Nucleus accumbens (tissue), 56 donors: ENCODE measurements at places on chromosomes 6 and 20.

DNA sequence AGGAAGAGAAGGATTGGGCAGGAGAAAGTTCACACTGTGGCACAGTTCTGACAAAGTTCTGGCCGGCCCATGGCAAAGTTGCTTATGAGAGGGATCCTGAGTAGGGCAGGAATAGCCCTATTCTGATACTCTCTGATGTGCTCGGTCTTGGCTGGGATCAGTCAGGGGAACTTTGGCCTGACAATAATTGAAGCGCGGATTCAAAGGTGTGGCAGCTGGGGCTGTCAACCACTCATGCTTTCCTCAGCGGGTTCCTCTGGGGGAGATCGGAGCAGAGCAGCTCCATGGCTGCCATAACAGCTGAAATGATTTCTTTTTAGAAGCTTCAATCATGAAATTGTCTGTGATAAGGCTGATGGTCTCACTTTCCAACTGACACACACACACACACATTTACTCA lies 714.1 kb downstream of the DHX35 start:
- no peak for DNase-seq

GRCh38 chr6:168823397-168824212 lies 382.6 kb downstream of the SMOC2 start:
- DNase-seq: no peak

DNA sequence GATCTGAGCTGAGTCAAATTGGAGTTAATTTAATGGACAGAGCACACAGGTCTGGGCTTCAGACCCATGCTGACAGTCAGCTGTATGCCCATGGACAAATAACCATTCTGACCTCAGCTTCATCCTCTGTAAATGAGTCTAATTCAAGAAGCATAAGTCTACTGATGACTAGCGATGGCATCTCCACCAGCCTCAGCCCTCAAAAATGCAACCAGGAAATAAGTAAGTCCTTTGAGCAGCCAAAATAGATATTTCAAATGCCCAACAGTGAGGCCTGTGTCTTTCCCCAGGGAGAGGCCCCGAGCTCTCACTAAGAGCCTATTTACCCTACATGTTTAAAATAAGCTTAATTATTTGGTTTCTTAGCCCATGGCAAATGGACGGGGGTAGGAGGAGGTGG lies 114.2 kb upstream of the MTHFD1L start:
- no peak for DNase-seq

- DNase-seq: no peak
Observed at GRCh38 chr6:141851063-141851462, 281.7 kb upstream of the GJE1 start.

GRCh38 chr6:129748212-129748900 lies 38.4 kb upstream of the ARHGAP18 start:
- no peak for DNase-seq

DNA sequence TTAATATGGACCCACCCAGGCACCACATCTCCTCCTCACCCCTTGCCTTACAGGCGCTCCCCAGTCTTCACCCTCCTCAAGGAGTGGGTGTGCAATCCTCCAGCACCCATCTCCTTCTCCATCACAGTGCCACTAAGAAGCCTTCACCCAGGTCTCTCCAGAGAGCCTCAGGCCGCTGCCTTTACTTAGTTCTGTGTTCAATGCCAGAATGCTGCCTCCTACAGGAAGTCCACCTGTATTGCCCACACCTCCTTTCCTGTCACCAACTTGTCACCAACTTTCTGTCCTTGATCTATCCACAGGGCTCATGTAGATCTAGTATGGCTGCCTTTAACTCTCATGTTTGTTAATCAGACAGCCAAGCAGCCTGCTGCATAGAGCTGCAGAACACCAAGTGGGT lies 586 bp upstream of the LST1 start:
- DNase-seq: no peak

GRCh38 chr20:35878113-35878625 lies 76.1 kb downstream of the SCAND1 start:
- no peak for DNase-seq

- DNase-seq: no peak
Observed at GRCh38 chr6:70676821-70677220, 9.1 kb downstream of the SMAP1 start.

GRCh38 chr6:106215608-106216007 lies 110.0 kb downstream of the ATG5 start:
- no peak for DNase-seq

DNA sequence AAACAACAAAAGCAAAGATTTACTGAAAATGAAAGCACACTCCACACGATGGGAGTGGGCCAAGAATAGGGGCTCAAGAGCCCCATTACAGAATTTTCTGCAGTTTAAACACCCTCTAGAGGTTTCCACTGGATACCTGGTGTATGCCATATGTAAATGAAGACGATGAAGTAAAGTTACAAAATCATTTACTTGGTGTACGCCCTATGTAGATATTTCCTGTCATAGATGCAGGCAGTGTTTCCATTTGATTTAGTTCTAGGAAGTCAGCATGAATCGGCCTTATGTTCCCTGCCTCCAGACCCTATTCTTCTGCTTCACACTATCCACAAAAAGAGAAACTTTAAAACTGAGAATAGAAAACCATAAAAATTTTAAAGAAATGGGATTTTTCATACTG lies 404.4 kb upstream of the GJE1 start:
- DNase-seq: no peak

GRCh38 chr20:59253779-59254319 lies 46.6 kb upstream of the EDN3 start:
- DNase-seq: no peak

DNA sequence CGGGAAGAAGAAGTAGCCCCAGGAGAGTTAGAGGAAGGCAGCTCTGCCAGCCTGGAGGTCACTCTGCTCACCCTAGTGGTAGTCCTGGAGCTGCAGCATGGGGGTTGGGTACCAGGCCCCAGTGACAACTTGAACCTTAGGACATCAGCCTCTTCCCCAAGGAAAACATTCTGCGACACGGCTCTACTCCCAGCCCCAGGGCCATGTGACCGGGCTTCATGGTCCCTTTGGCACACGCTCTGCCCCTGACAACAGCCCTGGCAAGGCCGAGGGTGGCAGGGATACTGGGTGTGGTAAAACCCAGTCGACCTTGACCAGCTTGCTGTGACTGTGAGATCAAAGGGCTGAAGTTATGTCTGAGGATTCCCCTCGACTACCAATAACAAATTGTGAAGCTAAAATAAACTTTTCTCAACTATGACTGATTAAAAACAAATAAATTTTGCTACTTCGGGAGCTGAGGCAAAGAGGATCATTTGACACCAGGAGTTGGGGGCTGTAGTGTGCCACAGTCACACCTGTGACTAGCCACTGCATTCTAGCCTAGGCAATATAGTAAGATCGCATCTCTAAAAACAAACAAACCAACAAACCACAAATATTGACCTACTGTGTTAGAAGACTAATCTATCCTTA lies 24.4 kb upstream of the ARID1B start:
- DNase-seq: no peak

DNA sequence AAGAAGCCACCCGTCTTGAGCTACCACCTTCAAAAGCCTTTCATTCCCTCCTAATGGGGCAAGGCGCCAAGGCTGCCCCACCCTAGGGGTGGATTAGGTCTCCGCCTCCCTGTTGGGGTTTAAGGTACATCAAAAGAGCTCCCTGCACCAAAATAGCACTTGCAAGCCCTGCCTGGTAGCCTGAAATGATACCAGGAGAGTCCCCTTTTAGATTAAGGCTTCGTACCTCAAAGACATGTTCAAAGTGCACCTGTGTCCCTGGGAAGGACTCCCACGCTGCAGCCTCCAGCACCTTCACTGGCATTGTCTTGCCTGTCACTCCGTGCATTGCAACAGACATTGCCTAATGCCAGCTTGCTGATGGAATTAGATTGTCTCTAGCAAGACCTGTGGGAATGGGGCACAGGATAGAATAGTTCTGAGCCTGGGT lies 15.7 kb upstream of the CDKN1A start:
- no peak for DNase-seq

DNA sequence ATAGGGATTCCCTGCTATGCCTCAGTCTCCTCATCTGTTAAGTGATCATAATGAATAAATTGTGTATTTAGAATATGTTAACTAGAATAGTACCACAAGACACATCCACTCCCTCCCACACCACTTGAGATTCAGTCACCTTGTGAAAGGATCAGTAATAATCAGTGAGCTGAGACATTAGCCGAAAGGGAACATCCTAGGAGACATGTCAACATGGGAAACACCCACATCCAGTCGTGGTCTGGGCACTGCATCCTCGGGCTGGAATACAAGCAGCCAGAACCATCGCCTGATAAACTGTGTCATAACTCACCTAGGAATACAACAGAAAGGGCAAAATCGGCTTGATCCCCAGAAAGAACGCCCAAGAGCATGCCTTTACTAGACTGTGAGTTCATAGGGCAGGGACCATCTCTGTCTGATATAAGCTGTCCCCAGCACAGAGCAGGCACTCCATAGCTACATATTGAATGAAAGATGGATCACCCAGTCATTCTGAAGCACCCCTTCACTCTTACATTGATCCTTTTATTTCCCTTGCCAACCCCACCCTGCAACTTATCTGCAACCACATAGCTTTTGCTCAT lies 23.9 kb downstream of the RIPOR2 start:
- DNase-seq: no peak

GRCh38 chr6:53032849-53033248 lies 32.4 kb upstream of the FBXO9 start:
- peak; percentile 26 for DNase-seq

- no peak for DNase-seq
Observed at GRCh38 chr6:186340-186965, 105.8 kb upstream of the DUSP22 start.

- no peak for DNase-seq
Observed at GRCh38 chr20:11035211-11035610, 361.4 kb upstream of the JAG1 start.

DNA sequence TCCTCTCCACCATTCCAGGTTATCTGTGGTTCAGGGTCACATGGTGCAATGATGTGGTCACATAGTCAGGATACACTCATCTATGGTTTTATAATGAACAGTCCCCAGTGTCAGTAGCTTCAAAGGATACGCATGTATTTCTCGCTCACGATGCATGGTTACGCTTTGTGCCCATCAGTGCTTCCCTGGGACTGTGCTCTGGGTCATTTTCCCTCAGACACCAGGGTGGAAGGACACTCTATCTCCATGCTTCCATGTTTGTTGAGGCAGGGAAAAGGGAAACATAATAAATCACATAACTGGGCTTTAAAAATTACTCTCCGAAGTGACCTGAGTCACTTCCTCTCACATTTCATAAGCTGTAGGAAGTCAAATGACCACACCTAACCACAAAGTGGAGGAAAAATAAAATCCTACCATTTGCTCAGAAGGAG lies 394.8 kb upstream of the NOX3 start:
- no peak for DNase-seq

DNA sequence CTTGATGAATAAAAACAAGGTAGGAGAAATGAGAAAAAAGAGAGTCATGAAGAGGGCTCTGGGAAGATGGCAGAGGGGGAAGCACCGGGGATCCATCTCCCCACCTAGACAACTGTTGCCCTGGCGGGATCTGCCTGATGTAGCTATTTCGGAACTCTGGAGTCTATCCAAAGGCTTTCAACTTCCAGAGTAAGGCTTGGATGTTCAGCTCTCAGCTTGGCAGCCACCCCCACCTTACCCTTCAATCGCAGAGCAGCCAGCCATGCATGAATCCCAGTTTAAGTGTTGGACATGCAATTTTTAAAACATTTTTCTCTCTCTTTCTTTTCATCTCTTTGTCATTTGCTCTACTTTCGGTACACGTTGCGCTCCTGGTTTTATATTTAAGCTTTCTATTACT lies 275.9 kb upstream of the EXOC2 start:
- DNase-seq: no peak

- no peak for DNase-seq
Observed at GRCh38 chr6:43222418-43223059, 6.7 kb downstream of the DNPH1 start.

DNA sequence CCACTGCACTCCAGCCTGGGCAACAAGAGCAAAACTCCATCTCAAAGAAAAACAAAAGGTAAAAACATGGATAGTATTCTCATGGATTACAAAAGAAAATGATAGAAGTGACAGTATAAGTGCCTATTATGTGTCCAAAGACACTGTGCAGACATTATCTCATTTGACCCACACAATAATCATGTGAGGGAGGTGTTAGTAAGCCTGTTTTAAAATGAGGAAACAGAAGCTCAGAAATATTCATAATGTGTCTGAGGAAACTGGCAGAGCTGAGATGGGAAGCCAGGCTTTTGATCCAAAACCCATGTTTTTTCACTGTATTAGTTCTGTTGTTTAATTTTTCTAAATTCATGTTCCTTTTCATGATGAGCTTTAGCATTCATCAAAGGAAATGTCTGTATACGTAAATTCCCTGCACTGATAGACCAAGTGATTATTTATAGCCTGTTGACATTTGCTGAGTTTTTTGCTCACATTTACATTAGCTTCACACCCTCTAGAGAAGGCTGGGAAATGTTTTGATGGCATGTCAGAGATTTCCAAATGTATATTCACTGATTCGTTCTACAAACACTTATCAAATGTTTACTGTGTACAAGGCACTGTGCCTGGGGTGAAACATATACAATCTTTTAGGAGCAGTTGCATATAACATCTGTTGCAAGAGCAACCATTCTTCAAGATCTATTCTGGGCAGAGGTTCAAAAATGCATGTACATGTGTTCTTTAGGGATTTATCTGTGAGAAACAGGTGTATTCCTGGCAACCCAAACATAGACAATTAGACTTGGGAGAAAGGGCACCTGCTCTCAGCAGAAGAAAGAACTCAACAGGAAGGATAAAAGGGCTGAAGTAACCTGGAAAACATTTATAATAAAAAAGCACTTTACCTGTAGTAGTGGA lies 331.5 kb downstream of the SAMD5 start:
- DNase-seq: no peak
